ENCODE measurements at places on chromosomes 13 and 19. TPM values are rescaled to one million over a fixed set of nuclear protein-coding genes. Genes with fewer than 3 reads are reported as not detected.

Gene SCEL
- not detected for total RNA-seq

- peak; percentile 80 for DNase-seq
Measured at GRCh38 chr13:109700176-109700575, 86.2 kb downstream of the IRS2 start.

DNA sequence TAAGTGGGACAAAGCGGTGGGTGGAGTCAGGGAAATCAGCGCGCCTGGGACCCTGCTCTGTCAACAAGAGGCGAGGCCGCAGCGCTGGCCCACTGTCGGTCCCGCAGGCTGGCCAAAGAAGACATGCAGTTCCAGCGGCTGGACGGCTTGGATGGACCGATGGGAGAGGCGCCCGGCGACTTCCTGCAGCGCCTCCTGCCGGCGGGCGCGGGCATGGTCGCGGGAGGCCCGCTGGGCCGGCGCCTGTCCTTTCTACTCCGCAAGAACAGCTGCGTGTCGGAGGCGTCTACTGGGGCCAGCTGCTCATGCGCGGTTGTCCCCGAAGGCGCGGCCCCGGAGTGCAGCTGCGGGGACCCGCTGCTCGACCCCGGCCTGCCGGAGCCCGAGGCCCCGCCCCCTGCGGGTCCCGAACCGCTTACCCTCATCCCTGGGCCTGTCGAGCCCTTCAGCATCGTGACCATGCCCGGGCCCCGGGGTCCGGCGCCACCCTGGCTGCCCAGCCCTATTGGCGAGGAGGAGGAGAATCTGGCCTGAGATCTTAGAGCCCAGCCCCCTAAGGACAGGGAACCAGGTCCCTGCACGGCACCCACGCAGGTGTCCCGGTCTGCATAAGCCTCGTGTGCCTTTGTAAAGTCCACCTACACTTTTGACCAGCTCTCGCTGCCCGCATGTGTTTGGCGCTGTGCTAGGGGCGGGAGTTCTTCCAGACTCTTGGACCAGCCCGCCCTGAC is 6.1 kb downstream of the BEST2 start:
- peak; percentile 66 for DNase-seq

GRCh38 chr13:109671919-109672318 is 114.5 kb downstream of the IRS2 start:
- DNase-seq, result no peak

DNA sequence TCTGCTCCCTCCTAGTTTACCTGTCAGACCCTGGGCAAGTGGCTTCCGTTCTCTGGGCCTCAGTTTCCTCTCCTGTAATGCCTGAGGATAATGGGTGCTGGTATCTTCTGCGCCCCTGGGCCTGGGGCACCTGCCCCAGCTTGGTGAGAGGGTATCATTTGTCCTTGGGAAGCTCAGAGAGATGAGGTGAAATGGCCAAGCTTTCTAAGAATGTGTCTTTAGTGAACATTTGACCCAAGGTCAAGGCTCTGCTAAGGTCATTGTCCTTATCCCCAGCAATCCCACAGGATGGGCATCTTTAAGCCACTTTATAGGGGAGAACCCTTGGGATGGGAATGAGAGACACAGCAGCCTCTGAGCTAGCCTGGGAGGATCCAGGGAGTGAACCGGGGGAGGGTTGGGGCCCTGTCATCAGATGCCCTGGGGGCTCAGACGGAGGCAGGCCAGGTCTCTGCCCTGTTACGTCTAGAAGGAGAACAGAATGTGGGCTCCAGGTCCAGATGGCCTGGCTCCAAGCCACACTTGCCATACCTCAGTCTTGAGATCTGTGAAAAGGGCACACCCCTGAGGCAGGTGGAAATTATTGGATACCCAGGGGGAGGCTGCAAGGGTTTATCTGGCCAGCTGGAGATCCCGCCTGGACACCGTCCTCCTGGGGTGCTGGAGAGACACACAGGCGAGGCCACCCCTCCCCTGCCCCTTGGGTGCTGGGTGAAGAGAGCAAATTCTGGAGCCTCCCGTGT is 1.1 kb upstream of the NFIC start:
- DNase-seq, result no peak

All from heart left ventricle (tissue), 16 donors.